HS-5 (cell line): ENCODE measurements at places on chromosomes 3 and 15.

GRCh38 chr3:35523838-35524237 is 115.5 kb upstream of the ARPP21 start:
- DNase-seq, result no peak

DNA sequence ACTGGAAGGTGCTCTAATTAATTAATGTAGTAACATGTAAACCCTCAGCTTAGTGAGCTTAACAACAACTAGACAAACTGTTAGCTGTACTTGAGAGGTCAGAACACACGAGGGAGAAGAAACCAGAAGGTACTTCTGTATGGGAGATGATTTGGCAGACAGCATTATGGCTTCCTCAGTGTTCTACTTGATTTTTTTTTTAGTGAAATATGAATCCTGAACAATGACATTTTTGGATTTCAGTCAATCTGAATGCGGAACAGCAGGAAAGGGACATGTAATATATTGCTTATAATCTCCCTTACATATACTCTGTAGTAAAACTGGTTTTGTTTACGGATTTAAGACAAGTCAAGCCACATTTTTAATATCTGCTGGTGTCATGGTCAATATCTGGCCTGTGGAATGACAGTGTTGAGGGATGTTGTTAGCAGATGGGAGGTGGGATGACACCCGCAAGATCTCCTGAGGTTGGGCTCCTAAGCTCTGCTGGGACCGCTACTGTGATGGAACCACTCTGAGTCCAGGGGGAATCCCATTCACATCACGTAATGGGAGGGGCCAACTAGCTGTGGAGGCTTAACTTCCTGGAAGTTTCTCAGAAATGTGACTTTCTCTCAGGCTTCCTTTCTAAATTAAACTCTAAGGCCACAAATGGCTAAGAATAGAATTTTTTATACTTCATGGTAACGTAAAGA is 18.7 kb downstream of the TNFAIP8L3 start:
- no peak for DNase-seq

GRCh38 chr3:42025370-42026138 is 63.7 kb upstream of the ULK4 start:
- DNase-seq, result peak; percentile 74

DNA sequence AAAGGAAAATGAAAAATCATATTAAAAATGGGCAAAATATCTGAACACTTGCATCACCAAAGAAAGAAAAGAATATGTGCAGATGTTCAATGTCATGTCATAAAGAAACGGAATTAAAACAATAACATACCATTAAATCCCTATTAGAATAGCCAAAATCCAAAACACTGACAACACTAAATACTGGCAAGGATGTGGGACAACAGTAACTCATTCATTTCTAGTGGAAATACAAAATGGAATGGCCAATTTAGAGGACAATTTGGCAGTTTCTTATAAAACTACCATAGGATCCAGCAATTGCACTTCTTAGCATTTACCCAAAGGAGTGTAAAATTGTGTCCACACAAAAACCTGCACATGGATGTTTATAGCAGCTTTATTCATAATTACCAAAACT is 542.5 kb upstream of the UBE2E2 start:
- DNase-seq, result no peak

GRCh38 chr3:101020351-101021015 is 27.3 kb upstream of the ABI3BP start:
- DNase-seq, result no peak

- DNase-seq, result no peak
Observed at GRCh38 chr15:39585389-39585841, 4.5 kb downstream of the THBS1 start.

DNA sequence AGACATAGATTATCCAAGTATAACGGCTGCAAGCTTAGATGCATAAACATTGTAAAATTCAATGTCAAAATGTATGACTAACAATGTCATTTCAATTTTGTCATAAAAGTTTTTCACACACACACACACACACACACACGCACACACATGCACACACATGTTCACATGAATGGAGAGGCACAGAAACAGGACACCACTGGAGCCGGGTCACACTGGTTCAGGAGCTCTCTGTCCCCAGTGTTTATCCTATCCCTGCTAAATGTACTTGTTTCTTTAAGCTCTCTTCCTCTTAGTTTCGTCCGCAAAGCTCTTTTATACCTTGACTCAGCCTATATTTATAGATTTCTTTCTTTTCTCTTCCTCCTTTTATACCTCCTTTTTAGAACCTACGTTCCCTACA is 249.9 kb downstream of the CADPS start:
- no peak for DNase-seq

- no peak for DNase-seq
Observed at GRCh38 chr15:67115586-67115969, 50.2 kb downstream of the SMAD3 start.

- no peak for DNase-seq
Observed at GRCh38 chr3:74075241-74075640, 450.5 kb upstream of the PDZRN3 start.

- no peak for DNase-seq
Observed at GRCh38 chr15:51770902-51771301, 19.5 kb downstream of the TMOD2 start.

GRCh38 chr3:176740906-176741663 is 456.2 kb downstream of the TBL1XR1 start:
- DNase-seq, result no peak
